ENCODE measurements at places on chromosomes 2 and 18.

DNA sequence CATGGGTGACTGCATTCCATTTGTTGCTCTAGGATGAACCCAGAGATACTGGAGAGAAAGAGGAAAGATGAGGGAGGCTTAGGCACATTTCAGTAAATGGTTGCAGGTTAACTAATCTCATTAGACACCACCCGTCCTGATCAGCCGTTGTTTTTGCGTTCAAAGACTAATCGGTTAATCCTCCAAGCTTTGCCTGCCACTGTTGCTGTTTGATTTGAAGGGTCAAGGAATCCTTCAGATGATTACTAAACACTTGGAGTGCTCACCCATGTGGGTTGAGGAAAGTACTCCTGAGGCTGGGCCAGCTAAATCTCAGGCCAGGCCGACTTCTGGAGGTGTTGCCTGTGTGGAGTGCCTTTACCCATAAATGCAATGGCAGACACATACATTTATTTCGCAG, 8.6 kb downstream of the SH3RF3 start:
- no peak for DNase-seq

- DNase-seq: no peak
Observed at GRCh38 chr2:67851016-67851415, 211.8 kb downstream of the C1D start.

GRCh38 chr2:119519057-119519408, 5.2 kb downstream of the SCTR start:
- DNase-seq: no peak

- no peak for DNase-seq
Observed at GRCh38 chr2:222298311-222299150, at the start of gene PAX3. TSS of gene PAX3 (minus strand) at chr2:222298998. CDS start at chr2:222298615, 383 bp downstream.

DNA sequence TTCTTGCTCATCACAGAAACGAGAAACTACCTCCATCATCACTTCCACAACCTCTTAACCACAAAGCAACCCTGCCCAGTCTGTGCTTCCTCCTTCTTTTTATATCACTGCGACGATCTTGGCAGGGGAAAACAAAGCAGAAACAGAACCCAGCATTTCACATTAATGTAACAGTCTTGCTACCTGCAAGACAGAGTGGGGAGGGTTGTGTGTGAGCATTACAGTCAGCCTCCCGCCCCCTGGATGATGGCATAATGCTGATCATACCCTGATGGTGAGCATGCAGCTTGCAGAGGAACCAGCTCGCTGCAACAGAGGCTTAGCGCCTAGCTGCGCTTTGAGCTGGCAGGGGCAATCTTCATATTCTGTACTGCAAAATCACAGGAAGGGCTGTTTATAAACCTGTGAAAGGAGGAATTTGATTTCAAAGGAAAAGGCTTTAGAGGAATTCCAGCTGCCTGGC, 376.1 kb downstream of the IRS1 start:
- no peak for DNase-seq

DNA sequence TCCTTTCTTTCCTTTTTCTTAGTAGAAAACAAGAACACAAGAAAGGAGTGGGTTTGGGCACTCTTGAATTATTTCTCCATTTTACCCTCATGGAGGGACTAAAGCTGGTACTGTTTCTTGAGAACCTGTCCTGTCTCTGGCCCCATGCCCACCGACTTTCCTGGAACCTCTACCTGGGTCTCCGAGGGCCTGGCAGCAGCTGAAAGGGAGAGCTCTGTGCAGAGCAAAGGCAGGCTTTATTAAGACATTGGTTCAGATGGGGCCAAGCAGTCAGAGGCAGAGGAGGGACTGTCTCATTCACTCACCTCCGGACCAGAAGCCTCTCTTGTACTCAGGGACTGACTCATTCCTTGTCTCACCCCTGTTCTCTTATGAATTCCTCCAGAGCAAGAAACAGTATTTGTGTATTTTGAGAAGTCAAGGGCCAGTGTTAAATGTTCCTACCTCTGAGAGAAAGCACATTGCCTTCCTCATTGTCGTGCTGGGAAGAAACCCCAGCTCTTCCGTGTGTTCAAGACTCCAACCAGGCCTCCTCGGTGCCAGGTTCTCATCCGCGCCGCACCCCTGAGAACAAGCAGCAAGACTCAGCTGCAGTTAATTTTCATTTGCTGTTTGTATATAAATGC, 201.9 kb upstream of the NT5C1B start:
- DNase-seq: no peak

- DNase-seq: no peak
Observed at GRCh38 chr2:85741833-85742455, 11.8 kb upstream of the ATOH8 start.

DNA sequence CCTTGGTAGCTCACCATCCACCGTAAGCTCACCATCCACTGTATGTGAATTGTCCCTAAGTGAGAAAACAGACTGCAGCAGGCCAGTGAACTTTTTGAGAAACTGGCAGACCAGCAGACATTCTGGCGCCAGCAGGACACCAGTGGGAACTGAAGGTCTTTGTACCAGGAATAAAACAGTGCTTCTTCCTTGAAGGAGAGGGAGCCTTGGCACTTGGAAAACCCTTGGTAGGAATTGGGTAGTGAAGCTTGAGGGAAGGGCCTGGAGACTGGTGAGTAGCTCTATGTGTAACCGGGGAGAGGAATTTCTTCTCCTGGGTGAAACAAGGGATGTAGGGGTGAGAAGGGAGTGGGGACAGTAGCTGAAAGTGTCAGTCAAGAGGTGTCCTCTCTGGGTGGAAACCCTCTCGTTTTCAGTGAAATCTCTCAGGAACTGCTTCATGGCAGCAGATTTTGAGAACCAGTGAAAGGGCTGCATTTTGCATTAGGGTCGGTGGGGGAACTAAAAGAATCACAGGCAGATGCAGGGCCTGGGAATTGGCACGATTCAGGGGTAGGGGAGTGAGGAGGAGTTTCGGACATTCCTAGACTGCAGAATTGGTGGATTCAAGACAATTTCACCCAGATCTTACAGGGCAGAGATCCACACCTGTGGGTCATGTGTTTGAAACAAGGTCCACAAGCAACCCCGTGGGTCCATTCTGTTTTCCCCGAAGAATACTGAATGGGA, 131.5 kb upstream of the DLX2 start:
- DNase-seq: no peak

GRCh38 chr2:136131484-136131960, 13.6 kb upstream of the CXCR4 start:
- DNase-seq: no peak

- no peak for DNase-seq
Observed at GRCh38 chr2:146852661-146853060, 992.2 kb upstream of the ACVR2A start.

DNA sequence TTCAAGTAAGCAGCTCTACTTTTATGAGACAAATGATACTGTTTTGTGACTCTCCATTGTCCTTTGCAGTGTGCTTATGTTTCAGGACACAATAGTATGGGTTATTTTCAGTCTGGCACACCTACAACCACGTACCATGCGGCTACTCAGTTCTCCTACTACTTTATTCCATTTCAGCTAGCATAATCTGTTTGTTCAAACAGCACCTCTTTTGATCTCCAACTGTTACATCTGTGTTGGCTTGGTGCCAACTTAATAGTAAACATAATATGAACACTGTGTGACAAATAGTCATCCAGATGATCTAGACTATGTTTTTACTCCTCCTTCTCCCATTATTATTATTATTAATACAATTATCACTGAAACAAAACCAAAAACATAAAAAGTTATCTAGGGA, 40.5 kb downstream of the MYO3B start:
- no peak for DNase-seq

- peak; percentile 20 for DNase-seq
Observed at GRCh38 chr2:172513935-172514586, 41.8 kb upstream of the PDK1 start.

GRCh38 chr2:168312036-168312822, 64.8 kb upstream of the STK39 start:
- DNase-seq: no peak

DNA sequence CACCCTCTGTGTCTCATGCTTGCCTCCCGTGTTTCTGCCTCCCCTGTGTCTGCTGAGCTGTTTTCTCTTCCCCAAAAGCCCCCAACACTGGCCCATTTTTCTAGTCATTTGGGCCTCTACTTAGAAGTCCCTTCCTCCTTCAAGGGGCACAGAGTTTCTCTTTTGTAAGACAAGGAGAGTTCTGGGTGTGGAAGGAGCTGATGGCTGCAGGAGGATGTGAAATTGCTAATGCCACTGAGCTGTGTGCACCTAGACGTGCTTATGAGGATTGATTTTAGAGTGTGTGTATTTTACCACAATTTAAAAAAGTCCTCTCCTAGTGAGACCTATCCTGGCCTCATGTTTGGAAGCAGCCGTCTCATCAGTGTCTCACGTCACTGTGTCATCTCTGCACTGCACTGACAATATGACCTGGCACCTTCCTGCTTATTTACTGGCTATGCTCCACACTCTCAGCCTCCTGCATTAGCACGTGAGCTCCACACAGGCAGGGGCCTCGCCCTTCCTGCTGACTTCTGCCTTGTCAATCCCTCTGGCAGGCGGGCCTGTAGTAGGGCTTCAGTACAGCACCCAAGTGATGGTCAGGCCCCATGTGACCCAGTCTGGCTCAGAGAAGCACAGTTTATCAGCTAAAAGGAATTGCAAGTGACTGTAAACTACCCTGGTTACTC, 8.0 kb upstream of the MBP start:
- no peak for DNase-seq

- no peak for DNase-seq
Observed at GRCh38 chr18:63131106-63131958, 188.2 kb downstream of the BCL2 start.

- DNase-seq: no peak
Observed at GRCh38 chr18:75507636-75508035, 80.1 kb upstream of the SMIM21 start.

DNA sequence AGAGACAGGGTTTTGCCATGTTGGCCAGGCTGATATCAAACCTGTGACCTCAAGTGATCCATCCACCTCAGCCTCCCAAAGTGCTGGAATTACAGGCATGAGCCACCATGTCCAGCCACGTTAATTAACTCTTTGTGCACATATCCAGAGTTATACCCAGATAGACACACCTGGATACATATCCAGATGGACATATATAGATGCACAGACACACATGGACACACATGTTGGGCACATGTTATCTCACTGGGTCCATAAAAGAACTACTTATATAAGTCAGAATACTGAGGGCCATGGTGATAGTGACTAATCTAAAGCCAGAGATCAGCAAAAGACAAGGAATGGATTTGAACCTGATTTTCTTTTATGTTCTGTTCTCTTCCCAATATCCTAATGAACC, 158.6 kb downstream of the IRS1 start:
- no peak for DNase-seq

GRCh38 chr18:48620071-48620470, 81.2 kb downstream of the CTIF start:
- no peak for DNase-seq

All from pancreas (tissue), 10 donors.